ENCODE measurements at places on chromosomes 6 and 20. TPM values are rescaled to one million over a fixed set of nuclear protein-coding genes. Genes with fewer than 3 reads are reported as not detected.
A peak's percentile ranks its signal among the peaks of the same experiment; 100 is the strongest.

The BMP7 gene
- not detected for total RNA-seq

The PTCRA gene
- not detected for total RNA-seq

The MAN1A1 gene
- 209 TPM for total RNA-seq

The MUCL3 gene
- under 0.01 TPM for total RNA-seq

The IL17A gene
- not detected for total RNA-seq

The FAM217A gene
- not detected for total RNA-seq

The PAK5 gene
- 0.17 TPM for total RNA-seq

The RRBP1 gene
- 81.8 TPM for total RNA-seq

- H3K27ac ChIP-seq: no peak overlapping the region
- no peaks in the 10 kb centered on the region for H3K27me3 ChIP-seq
- no peak overlapping the region for H3K4me3 ChIP-seq
Measured at GRCh38 chr6:3592371-3592941, 135.6 kb upstream of the SLC22A23 start.

DNA sequence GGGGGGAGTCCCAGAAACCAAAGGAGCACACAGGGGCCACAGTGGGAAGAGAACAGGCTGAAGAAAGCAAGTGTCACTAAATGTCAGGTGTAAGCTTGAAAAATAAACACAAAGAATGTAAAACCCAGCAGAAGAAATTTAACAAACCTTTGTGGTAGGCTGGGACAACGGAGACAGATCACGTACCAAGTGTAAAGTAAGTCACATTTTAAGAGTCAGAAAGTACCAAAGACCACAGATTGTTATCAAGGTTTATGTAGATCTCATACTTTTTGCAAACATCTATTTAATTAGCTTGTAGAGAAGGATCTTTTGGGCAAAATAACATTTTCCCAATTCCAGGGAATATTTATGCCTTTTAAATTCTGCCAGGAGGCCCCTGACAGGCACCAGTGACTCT lies 1.6 kb downstream of the CLIC5 start:
- peaks cover 7% of the 10 kb centered on the region for H3K4me1 ChIP-seq
- no peak overlapping the region for H3K4me3 ChIP-seq
- H3K27ac ChIP-seq: no peak overlapping the region
- no peaks in the 10 kb centered on the region for H3K27me3 ChIP-seq
- H3K36me3 ChIP-seq: no peaks in the 10 kb centered on the region

DNA sequence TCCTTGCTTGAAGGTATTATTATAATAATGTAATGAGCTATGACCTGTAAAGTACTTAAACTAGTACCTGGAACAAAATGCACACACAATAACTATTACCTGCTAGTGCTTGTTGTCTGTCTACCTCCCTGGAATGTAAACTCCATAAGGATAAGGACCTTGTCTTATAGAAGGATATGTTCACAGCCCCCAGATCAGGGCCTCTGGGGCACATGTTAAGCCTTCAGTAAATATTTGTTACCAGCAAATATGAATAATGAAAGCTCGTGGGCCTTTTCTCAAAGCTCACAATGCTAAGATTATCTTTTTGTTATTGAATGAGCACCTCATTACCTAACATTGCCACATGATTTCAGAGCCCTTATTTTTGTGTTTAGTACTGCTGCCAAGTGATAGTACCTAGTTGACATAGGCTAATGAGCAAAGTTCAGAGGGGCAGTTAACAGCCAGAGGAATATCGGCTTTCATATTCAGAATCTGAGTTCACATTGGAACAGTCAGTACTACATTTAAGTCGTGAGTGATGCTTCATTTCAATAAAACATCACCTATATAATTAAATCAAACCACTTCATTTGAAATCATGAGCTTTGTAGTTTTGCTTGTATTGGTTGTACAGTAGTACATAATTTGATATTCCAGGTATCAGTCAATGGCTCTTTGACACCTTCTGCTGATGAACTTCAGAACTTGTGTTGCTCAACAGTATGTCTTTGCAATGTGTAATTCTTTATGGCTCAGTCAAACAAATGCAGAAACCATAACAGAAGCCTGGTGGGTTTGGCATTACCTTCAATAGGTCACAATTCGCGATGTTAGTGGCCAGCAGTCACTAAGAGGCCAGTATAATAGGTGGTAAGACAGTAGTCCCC lies 11.8 kb upstream of the SMLR1 start:
- H3K27ac ChIP-seq: peak overlapping the region; percentile 59
- no peaks in the 10 kb centered on the region for H3K27me3 ChIP-seq
- no peak for DNase-seq

DNA sequence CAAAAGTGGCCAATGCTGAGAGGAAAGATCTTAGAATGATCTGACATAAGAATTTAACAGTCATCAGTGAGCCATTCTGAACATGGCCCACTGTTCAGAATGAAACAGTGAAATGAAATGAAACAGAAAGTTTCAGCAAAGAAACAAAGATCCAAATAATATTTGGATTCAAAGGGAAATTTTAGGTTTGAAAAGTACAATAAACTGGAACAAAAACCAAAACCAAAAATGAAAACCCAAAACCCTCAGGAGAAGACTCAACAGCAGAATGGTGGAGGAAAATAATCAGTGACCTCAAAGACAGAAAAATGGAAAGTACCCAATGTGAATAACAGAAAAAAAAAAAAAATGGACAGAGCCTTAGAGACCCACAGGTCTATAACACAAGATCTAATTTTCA lies 66.1 kb upstream of the EMILIN3 start:
- DNase-seq: no peak
- H3K36me3 ChIP-seq: peaks cover 29% of the 10 kb centered on the region
- no peaks in the 10 kb centered on the region for H3K4me1 ChIP-seq
- no peak overlapping the region for H3K4me3 ChIP-seq

DNA sequence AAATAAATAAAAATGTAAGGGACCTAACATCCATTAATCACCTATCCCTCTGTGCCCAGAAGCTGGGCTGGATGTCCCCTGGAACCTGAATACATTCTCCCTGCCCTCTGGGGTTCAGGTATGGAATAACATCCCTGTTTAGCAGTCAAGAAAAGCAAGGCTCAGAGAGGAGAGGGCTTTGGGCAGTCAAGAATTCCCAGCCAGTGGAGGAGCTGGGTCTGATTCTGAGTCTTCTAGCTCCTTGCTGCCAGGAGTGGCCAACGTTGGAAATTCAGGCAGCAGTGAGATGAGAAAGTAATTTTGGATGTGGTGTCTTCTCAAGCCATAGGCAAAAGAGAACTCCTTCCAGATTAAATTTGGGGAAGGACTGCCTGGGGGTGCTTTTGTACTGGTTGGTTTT lies 42.6 kb upstream of the ZNFX1 start:
- H3K27me3 ChIP-seq: peaks cover 6% of the 10 kb centered on the region
- H3K27ac ChIP-seq: no peak overlapping the region
- no peaks in the 10 kb centered on the region for H3K36me3 ChIP-seq
- no peak overlapping the region for H3K4me3 ChIP-seq
- H3K4me1 ChIP-seq: peaks cover 4% of the 10 kb centered on the region

DNA sequence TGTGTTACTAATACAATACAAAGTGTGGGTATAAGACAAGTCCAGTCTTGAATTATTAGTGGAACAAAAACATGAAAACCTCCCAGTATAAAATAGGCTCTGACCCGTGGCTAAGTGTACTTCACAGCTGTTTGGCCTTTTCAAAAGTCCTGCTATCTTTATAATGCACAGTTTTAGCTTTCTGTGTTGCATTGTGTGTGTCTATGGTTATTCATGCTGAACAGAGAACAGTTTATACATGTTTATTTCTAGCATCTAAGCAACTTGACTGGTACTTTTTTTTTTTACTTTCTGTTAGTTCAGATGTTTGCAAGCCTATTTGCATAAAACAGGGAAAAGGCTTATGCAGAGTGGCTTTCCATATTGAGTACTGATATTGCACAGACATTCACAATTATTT lies 119.2 kb upstream of the CCN2 start:
- DNase-seq: no peak
- no peaks in the 10 kb centered on the region for H3K27me3 ChIP-seq
- no peak overlapping the region for H3K27ac ChIP-seq
- no peaks in the 10 kb centered on the region for H3K4me1 ChIP-seq
- H3K4me3 ChIP-seq: no peak overlapping the region

- no peak overlapping the region for H3K4me3 ChIP-seq
- no peaks in the 10 kb centered on the region for H3K36me3 ChIP-seq
- H3K27ac ChIP-seq: no peak overlapping the region
- H3K4me1 ChIP-seq: no peaks in the 10 kb centered on the region
- H3K27me3 ChIP-seq: no peaks in the 10 kb centered on the region
Measured at GRCh38 chr6:84026721-84027164, 6.8 kb upstream of the MRAP2 start.

DNA sequence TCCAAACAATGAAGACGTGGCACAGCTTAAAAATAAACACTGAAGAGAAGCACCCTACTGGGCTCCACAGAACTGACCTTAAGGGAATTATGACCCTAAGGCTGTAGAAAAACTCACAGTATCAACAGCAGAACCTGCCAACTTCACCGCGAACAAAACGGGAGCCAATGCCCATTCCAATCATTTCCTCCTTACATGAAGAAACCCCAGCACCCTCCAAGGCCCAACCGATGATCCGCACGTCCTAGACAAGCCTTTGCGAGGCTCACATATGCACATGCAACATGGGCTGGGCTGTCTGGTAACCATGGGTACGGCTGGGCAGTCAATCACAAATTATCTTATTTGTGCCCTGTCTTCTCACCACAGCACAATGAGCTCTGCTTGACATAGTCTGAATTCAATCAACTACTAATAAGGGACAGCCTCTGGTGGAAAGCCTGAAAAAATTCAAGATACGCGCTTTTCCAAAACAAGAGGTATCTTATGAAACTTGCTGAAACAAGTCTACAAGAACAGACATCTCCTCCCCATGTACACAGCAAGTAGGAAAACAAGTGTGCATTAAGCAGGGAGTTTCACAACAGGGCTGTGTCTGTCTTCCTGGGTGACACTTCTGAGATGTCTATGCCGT lies 1.7 kb downstream of the DIDO1 start:
- peaks cover 78% of the 10 kb centered on the region for H3K4me1 ChIP-seq
- H3K36me3 ChIP-seq: no peaks in the 10 kb centered on the region
- no peak for DNase-seq

- no peak for DNase-seq
- H3K36me3 ChIP-seq: no peaks in the 10 kb centered on the region
- H3K27ac ChIP-seq: no peak overlapping the region
- no peaks in the 10 kb centered on the region for H3K27me3 ChIP-seq
- no peaks in the 10 kb centered on the region for H3K4me1 ChIP-seq
Measured at GRCh38 chr20:19911810-19912382, 105.3 kb upstream of the NAA20 start.

DNA sequence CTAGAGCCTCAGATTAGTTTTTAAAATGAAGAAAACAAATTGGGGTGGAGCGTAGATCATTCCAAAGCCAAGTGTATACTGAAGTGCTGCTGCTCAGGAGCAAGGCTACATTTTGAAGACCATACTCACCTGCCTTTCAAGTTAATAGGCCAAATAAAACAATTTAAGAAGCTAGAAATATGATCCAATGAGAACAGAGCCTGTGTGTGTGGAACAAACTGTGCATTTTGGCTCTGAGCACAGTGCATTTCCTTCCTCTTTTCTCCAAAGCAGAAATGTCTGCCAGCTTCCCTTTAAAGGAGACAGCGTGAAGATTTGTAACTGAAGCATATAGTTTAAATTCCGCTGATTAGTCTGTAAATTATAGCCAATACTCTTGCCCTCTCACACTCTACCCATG lies 3.2 kb upstream of the IFNGR1 start:
- H3K27ac ChIP-seq: peak overlapping the region; percentile 19
- no peak for DNase-seq
- no peaks in the 10 kb centered on the region for H3K36me3 ChIP-seq
- no peak overlapping the region for H3K4me3 ChIP-seq
- H3K27me3 ChIP-seq: no peaks in the 10 kb centered on the region

- DNase-seq: peak; percentile 77
- peak overlapping the region; percentile 83 for H3K27ac ChIP-seq
- peaks cover under 1% of the 10 kb centered on the region for H3K36me3 ChIP-seq
- H3K4me1 ChIP-seq: peaks cover 15% of the 10 kb centered on the region
Measured at GRCh38 chr6:28355743-28356665, 6.3 kb downstream of the ZKSCAN3 start.

DNA sequence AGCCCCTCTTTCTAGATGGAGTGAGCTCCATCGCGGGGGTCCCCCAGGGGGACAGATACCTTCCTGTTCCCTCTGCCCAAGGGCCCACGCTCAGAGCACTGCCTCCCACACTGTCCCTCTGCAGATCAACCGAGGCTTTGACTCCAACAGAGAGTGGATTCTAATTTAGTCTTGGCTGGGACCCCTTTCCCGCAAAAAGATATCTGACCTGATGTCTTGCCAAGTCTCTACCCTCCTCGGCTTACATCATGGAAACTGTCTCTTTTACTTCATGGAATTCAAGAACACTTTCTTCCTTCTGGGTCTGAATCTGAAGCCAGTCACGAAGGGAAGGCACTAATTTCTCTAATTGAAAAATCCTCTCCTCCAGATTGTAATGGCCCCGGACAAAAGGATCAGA lies 278.0 kb downstream of the BMP7 start:
- no peak for DNase-seq
- H3K36me3 ChIP-seq: no peaks in the 10 kb centered on the region
- H3K4me3 ChIP-seq: no peak overlapping the region
- H3K4me1 ChIP-seq: no peaks in the 10 kb centered on the region
- H3K27me3 ChIP-seq: no peaks in the 10 kb centered on the region

DNA sequence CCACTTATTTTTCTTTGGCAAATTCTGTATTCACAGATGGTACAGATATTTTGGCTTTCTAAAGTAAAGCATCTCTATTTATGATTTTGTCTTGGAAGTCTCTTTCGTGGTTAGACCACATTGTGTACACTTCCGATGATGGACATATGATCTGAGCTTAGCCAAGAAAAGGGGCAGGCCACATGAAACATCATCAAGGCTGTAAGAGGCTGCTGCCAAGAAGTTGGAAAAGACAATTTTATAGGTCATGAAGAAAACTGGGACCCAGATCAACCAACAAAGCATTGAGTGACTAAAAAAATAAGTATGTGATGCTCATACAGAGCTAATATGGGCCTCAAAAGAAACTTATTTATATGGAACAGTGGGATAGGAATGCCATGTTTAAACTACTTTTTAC lies 266.4 kb downstream of the HAO1 start:
- no peaks in the 10 kb centered on the region for H3K36me3 ChIP-seq
- H3K27me3 ChIP-seq: no peaks in the 10 kb centered on the region
- no peak overlapping the region for H3K4me3 ChIP-seq
- H3K27ac ChIP-seq: no peak overlapping the region
- no peaks in the 10 kb centered on the region for H3K4me1 ChIP-seq
- no peak for DNase-seq

- no peak for DNase-seq
- peaks cover 12% of the 10 kb centered on the region for H3K4me1 ChIP-seq
- H3K4me3 ChIP-seq: no peak overlapping the region
- H3K27me3 ChIP-seq: no peaks in the 10 kb centered on the region
- no peak overlapping the region for H3K27ac ChIP-seq
Measured at GRCh38 chr6:43146261-43146660, 24.8 kb upstream of the SRF start.

DNA sequence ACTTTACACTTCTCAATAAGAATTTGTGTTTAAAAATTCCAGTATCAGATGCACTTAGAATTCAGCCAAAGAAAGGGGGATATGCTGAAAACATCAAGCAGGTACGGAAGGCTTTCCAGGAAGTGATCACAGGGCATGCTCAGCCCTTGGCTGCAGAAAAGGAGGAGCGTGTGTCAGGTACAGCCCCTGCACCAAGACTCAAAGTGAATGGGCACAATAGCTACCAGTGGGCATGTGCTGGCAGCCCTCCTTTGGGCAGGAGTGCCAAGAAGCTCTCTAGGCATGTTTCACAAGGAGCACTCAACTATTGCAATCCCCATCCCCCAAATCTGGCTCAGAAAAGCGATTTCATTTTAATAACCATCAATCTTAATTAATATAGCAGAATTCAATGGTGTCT lies 298.8 kb downstream of the GMDS start:
- H3K36me3 ChIP-seq: no peaks in the 10 kb centered on the region
- no peak for DNase-seq
- no peak overlapping the region for H3K27ac ChIP-seq
- no peaks in the 10 kb centered on the region for H3K4me1 ChIP-seq
